Activated T-helper 1 cell treated with anti-CD3 and anti-CD28 coated beads, Interleukin-2, amount 50 U/mL, for 16 hours (primary cell): ENCODE measurements at places on chromosomes 7 and 10.

GRCh38 chr10:50404021-50404773 is 152.9 kb upstream of the ASAH2 start:
- no peak for DNase-seq

- DNase-seq, result no peak
These were observed 25.5 kb upstream of the INMT start for GRCh38 chr7:30726296-30727006.

- DNase-seq, result no peak
These were observed 341.9 kb downstream of the PTPRN2 start for GRCh38 chr7:158245724-158246041.

- DNase-seq, result no peak
These were observed 1013.1 kb downstream of the TYW1 start for GRCh38 chr7:68009716-68010115.

DNA sequence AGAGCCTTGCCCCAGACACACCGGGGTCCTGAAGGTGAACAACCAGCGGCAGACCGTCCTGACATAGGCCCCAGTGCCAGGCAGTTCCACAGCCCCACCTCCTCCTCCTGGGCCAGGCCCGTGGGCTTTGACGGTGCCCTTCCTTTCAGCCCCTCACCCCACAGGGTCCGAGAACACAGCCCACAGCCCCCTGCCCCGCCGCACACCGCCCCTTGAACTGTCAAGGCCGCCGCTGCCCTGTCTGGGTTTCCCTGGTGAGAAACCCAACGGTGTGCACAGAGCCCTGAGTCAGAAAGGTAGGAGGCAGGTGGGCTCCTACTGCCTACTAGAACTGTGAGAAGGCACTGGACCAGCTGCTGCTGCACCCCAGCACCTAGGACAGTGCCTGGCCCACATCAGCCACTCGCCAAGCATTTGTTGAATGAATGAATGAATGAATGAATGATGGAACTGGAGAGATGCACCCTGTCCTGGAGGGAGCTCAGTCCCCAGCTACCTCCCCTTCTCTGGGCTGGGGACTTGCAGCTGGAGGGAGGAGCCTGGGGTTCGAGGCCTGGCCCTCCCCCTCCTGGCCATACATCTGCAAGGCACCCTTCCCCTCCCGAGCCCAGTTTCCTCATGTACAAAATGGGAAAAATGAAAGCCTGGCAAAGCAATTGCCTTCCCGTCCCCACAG is 117.9 kb downstream of the SLIT1 start:
- no peak for DNase-seq

- DNase-seq, result no peak
These were observed 21.8 kb downstream of the CFAP69 start for GRCh38 chr7:90266808-90267207.

DNA sequence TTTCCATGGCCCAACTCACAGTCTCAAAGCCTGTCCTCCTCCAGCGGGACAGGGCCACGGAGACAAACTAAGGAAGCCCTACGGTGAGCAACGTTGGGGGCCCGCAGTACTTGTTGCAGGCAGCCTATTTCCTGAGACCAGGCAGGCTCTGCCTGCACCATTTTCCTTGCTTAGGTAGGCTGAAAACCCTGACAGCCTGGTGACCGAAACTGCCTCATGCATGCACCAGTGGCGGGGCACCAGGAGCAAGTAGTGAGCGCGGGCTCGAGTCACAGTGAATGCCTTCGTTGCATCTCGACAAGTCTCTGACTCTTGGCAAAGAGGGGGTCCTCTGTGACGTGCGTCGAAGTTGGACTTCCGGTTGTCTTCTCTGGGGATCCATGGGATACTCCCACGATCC is 23.3 kb upstream of the ZNF273 start:
- DNase-seq, result no peak

- DNase-seq, result no peak
These were observed 597.6 kb downstream of the PARD3 start for GRCh38 chr10:34217524-34217923.

DNA sequence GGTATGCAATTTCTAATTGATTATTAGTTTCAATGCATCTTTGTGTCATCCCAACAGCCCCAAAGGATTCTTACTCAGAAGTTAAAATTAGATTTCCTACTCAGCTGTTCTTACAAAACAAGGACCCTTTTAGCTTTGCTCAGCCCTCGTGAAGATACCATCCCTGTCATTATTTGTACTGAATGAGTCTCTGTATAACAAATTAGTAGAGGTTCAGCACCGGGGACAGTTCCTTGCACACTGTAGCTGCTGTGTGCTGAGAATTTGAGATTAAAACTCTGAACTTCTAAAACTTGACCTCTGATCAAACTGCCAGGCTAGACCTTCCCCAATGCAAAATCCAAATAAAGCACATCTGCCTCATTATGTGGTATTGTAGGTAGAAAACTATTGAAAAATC is 299.1 kb downstream of the LHFPL3 start:
- no peak for DNase-seq

DNA sequence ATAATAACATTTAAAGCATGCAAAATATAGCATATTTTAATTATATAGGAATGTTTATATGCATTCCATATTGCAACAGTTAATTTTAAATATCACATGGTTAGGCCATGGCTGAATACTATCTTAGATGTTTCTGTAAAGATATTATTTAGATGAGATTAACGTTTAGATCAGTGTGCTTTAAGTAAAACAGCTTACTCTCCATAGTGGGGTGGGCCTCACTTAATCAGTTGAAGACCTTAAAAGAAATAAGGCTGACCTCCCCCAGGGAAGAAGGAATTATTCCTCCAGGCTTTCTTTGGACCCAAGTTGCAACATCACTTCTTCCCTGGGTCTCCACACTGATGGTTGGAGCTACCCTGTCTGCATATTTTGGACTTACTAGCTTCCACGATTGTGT is 1246.5 kb downstream of the TYW1 start:
- DNase-seq, result no peak

GRCh38 chr10:125641398-125641797 is 41.6 kb downstream of the TEX36 start:
- no peak for DNase-seq

- DNase-seq, result no peak
These were observed 88.0 kb downstream of the CPED1 start for GRCh38 chr7:121076350-121077164.

DNA sequence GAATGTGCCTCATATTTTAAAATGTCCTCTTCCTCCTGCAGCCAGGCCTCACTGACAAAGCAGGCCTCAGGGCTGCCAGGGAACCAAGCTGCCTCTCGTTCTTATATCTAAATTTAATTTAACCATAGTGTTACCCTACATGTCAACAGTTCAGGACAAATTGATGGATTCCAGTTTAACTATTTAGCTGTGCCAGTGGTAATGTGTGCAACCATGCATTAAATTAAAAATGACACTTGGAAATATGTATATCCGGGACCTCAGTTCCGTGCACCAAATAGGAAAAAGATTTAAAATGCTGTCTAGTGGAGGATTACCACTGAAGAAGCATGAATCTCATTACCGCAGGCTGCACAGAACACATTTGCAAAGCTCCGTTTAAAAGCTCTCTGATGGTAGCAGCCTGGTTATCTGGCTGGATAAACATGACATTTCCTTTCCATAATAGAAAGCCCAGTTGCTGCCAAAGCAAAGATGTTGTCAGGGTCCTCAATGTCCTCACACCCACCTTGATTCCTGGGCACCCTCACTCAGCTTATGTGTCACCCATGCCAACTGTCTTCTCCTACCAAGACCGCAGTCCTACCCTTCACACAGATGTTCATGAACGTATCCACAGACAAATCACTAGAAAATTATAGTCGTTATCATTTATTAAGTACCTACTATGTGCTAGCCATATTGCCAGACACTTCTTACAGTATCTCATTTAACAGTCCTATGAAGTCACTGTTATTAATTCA is 73.3 kb upstream of the FRMD4A start:
- no peak for DNase-seq

DNA sequence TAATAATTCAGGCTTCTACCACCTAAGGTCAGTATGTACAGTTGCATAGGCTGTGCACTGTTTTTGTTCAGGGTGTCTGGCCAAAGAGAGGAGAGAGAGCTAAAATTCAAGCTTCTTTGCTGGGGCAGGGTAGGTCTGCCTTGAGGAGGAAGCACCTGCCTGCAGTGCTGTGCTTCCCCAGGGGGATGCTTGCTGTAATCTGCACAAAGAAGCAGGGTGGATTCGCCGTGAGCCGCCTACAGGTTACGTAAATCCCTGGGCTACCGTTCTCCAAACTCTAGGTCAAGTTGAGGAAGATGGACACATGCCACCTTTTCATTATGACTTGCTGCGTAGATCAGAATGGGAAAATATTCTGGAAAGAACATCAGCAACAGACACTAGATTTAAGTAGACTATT is 543.3 kb downstream of the TNS3 start:
- no peak for DNase-seq

DNA sequence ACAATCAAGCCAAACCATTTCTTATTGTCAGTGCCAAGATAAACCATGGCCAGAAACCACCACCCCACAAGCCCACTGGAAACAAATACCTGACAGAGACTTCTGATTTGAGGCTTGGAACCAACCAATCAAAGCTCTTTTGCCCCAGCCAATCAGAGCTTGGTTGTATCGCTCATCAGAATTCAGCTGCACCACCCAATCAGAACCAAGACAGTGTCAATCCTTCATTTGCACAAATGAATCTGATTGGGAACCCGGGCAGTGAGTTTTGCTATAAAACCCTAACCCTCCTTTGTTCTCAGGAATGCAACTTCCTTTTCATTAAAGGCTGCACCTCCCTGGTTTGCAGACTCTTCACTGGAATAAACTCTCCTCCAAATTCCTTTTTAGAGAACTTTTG is 87.4 kb downstream of the ELAPOR2 start:
- no peak for DNase-seq

- DNase-seq, result no peak
These were observed 93.1 kb upstream of the PDE1C start for GRCh38 chr7:32163141-32163806.

GRCh38 chr10:62778125-62778524 is 26.4 kb upstream of the ADO start:
- no peak for DNase-seq

DNA sequence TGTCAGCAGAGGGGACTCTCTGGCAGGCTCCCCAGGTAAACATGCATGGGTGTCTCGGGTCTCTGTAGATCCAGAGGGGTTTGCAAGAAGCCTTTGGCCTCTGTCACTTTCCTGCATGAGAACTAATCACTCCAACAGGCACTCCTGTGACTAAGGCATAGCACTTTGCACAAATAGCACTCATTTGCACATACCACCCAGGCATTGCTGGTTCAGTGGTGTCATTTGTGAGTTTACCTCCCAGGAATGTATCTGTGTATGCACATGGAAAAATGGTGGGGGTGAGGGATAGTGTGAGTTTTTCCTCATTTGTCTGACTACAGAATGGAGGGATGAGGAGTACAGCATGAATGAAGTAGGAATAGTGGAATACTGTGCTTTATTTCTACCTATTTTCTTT is 39.5 kb downstream of the CNNM1 start:
- no peak for DNase-seq

- no peak for DNase-seq
These were observed 89.3 kb upstream of the RNF148 start for GRCh38 chr7:122791959-122792545.

- DNase-seq, result peak; percentile 22
These were observed 523 bp downstream of the PURB start for GRCh38 chr7:44884621-44885393.

GRCh38 chr10:80472234-80473095 is 18.4 kb downstream of the TSPAN14 start:
- DNase-seq, result no peak

DNA sequence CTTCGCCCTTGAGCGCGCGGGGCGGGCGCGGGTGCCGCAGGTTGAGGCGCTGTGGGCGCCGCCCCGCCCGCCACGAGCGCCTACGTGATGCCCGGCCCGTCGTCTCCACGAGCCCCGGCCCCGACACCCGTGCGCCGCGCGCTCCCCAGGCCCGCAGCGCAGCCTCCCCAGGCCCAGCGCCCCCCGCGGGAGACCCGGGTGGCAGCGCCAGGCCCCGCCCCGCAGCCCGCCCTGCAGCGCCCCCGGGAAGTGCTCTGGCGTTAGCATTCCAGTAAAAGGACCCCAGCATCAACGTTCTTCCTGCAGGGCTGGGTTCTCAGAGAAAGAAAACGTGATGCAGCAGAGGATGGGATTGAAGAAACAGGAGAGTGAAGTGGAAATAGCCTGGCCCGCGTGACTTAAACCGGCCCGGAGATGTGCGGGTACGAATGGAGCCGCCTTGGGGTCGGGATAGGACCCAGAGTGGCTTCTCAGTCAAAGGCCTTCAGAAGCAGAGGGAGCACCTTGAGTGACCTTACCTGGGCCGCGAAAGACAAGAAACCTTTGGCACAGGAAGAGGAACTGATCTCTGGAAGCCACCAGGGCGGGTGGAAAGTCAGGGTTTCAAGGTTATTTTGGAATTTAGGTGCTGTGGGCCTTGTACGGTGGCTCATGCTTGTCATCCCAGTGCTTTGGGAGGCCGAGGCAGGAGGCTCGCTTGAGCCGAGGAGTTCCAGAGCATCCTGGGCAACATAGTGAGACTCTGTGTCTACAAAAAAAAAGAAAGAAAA is 1.8 kb downstream of the PFKP start:
- no peak for DNase-seq

GRCh38 chr7:137888241-137888640 is 41.5 kb upstream of the DGKI start:
- no peak for DNase-seq

DNA sequence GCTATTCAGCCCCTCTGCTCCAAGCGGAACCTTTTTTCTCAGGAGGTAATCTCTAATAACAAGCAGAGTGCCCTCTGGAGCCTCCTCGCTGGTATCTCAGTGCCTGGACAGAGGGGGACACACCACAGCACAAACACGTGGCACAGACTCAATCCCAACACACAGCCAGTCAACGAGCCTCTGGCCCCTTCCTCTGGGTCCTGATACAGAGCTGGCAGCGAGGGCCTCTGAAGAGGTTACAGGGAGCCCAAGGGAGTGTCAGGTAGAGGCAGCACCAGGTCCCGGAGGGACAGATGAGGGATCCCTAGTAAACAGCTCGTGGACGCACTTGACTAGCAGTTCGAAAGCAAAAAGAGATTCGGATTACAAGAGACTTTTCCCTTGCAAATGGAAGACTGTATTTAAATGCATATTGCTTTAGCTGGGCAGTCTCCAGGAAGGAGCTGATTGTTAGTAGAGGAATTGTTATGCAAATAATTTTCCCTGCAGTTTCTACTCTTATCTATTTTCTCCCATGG is 14.1 kb downstream of the CXCL12 start:
- no peak for DNase-seq

DNA sequence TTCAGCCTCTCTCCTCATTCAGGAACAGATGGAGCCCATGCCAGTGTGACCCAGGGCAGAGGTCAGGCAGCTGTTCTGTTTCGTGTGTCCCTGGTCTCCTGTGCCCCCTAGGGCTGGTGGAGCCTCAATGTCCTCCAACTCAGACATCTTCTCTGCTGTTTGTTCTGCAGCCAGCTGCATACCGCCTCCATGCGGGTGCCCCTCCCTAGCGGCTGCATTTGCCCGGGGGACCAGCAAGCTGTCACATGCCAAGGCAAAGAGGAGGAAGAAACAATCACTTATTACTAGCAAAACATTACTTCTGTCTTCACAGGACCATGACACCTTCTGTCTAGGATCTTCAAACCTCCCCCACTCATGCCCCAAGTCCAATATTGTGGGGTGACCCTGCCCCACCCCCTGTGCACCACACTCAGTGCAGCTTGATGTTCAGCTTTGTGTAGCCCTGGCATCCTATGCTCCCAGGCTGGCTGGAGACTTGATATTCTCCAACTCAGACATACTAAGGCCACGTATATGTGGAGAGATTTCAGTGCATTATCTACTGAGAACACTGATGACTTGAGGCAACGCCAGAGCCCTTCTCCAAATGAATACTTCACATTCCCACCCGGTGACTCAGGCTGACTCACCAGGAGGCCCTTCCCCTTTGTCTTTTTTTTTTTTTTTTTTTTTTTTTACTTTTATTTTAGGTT is 188.9 kb downstream of the SKIDA1 start:
- no peak for DNase-seq
